ENCODE measurements at places on chromosomes 6 and 20.

DNA sequence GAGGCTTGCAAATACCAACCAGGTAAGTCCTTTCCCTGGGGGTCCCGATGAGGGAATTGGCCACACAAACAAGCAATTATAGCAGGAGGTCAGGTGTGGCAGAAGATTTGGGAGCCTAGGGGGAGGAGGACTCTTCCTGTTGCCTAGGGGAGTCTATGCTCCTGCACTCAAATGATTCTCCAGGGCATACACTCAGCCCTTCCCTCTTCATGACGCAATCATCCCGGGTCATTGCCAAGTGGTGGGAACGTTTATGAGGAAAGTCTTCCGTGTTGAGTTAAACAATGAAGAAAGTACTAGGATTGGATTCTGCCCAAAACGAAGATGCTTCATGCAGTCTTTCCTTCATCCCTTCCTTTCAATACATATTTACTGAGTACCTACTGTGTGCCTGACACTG lies 186.5 kb upstream of the TSHZ2 start:
- DNase-seq, result no peak

DNA sequence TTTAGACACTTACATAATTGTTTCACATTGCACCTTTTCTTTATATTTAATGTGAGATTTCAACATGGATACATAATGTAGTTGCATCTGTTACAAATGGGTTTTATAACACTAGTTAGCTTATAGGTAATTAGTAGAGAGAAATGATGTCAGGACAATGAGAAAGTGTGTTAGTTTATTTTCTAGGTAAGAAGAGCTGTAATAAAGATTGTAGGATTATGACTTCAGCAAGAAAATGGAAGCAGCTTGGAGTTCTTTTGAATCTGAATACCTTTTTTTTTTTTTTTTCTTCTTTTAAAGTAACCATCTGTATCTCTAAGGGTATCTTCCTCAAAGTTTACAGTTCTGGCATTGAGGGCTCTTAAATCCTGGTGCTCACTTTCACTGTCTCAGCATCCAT lies 35.3 kb downstream of the CD2AP start:
- DNase-seq, result no peak

DNA sequence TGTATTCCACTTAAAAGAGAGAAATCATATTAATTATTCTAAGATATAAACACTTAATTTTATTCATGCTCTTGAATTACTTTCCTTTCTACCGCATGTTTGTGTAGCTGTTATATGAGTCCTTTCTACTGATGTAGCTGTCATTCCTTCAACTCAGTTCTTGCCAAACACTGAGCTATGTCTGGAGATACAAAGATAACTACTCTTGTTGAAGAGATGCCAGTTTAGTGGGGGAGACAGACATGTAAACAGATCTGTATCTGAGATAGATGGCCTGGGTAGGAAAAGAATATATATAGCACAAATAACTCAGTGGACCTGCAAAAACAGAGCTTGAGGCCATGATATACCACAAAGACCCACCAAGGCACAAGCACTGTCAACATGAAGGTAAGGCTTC lies 157.3 kb downstream of the BTBD9 start:
- DNase-seq, result no peak

DNA sequence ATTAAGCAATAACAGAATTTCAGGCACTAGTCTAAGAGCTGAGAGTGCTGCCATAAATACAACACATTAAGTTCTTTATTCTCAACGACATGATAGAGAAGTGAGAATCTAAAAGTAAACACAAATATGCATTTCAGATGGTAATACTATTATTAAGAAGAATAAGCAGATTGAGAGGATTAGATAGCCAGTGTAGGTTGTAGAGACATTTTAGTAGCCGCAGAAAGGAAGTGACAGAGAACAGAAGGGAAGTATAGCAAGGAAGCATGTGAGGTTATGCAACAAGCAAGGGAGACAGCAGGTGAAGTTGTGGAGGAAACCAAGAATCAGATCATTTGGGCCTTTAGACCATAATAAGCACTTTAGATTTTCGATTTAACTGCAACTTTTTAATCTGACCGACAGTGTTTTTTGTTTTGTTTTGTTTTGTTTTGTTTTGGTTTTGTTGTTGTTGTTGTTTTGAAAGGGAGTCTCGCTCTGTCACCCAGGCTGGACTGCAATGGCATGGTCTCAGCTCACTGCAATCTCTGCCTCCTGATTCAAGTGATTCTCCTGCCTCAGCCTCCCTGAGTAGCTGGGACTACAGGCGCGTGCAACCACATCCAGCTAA lies 737.0 kb upstream of the ADGRB3 start:
- no peak for DNase-seq

- DNase-seq, result no peak
Observed at GRCh38 chr6:111604259-111605099, 1.2 kb downstream of the TRAF3IP2 start.

DNA sequence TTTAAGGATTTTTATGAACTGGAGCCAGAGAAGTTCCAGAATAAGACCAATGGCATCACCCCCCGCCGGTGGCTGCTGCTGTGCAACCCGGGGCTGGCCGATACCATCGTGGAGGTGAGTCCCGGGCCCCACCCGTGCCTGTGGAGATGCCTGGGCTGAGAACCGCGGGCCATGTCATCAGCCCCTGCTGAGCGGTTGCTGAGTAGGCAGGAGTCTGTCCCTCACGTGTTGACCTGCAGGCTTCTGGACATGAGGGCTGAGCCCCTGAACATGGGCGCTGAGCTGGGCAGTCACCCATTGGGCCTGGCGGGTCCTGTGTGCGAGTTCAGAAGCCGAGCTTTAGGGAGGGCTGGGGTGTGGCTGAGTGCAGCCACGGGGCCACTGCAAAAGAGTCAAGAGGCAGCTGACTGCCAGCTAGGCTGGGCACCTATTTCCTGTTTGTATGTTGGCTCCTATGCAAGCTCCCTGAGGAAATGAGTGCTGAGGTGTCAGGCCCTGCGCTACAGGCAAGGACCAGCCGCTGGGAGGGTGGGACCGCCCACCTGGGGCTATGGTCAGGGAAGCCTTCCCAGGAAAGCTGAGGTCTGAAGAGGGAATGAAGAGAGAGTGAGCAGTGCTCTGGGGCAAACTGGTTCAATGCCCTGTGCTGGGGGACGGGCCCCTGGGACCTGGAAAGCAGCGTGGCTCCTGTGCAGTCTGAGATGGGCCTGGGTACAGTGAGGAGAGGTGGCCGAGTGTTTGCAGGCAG lies 34.3 kb downstream of the PYGB start:
- DNase-seq, result no peak

DNA sequence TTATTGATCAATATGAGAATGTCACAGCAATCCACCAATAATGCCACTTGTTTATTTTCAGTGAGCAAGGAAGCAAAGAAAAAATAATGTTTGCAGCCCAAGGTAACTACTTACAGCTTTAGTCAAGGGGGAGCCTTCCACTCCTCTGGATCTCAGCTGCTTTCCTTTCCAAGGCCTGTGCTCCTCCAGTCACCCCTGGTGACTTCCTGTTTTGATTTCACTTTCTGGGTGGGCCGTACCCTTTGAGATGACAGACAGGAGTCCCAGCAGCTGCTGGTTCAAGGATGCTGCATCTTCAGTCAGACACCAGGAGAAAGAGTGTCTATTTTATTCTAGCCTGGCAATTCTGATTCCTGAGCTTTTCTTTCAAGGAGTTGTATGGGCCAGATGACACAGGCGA lies 5.6 kb upstream of the VNN2 start:
- peak; percentile 25 for DNase-seq

DNA sequence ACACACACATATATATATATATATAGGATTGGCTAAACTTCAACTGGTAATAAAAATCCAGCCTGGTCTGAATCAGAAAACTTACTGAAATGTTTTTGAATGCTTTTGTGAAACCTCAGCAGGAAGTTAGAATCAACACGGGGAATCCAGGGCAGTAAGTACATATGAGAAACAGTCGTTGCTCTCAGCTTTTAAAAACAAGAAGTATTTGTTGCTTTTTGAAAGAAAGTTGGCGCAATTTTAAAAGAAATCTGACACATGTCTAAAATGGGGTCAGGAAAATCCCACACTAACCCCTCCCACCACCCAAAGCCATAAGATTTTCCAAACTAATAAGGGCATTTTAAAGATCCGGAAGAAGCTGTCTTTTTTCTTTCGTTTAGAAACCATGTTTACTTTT lies 11.5 kb upstream of the CCDC170 start:
- DNase-seq, result no peak

DNA sequence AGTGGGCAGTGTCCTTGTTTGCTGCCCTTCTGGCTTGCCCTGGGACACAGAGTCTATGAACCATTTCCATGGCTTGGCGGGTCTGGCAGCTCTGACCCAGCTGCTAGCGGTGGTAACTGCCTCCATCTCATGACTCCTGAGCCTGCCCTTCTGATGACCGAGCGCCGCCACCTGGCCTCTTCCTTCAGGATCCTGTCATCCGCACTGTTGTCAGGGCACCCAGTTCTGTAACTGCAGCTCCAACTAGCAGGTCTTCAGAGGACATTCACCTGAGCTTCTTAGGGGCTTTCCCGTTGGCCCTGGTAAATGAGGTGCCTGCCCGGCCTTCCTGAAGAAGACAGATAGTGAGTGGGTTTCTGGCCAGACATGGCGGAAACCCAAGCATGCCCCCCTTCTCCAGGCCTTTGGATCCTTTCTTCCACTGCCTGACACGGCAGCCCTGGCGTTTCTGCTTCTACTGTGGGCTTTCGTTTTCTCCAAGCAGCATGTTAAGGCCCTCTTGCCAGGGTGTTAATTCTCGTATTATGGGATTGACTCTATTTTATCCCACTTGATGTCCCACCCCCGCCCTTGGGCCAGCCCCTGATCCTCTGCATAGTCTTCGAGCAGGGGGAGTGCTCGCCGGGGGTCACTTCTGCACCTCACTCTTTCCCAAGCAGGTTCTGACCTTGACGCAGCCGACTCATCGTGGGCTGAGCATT lies 24.7 kb downstream of the PACSIN1 start:
- no peak for DNase-seq

DNA sequence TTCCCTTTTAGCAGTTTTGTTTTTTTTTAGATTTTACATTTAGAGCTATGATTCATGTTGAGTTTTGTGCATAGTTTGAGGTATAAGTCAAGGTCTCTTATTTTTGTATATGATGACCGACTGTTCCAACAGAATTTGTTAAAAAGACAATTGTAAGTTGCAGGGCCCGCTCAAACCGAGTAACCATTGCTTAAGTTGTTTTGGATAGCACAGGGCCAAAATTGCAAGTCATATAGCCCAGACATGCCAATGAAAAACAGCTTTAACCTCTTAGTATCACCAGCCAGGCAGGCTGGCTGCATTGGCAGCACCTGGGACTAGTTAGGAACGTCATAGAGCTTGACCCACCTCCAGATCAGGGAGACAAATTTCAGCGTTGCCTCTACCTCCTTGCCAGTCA lies 47.3 kb downstream of the PFDN4 start:
- DNase-seq, result no peak

- no peak for DNase-seq
Observed at GRCh38 chr6:130090796-130091195, 72.4 kb downstream of the L3MBTL3 start.

- no peak for DNase-seq
Observed at GRCh38 chr6:160043784-160044183, 74.9 kb downstream of the IGF2R start.

DNA sequence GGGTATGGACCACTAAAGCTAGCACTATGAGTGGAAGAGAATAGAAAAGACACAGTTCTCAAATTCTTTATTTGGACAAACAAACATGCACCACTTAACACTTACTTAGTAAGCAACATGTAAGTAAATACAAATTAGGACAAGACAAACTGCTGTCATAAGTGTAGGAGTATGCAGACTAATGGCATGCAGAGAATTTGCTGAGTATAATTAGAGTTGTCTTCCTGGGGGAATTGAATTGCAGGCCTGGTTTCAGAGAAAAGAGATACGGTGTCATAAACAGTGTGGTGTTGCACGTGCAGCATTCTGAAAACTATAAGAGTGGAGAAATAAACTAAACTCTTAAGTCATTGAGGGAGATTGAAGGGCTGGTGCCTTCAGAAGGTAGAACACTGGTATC lies 125.2 kb upstream of the EYA4 start:
- no peak for DNase-seq

DNA sequence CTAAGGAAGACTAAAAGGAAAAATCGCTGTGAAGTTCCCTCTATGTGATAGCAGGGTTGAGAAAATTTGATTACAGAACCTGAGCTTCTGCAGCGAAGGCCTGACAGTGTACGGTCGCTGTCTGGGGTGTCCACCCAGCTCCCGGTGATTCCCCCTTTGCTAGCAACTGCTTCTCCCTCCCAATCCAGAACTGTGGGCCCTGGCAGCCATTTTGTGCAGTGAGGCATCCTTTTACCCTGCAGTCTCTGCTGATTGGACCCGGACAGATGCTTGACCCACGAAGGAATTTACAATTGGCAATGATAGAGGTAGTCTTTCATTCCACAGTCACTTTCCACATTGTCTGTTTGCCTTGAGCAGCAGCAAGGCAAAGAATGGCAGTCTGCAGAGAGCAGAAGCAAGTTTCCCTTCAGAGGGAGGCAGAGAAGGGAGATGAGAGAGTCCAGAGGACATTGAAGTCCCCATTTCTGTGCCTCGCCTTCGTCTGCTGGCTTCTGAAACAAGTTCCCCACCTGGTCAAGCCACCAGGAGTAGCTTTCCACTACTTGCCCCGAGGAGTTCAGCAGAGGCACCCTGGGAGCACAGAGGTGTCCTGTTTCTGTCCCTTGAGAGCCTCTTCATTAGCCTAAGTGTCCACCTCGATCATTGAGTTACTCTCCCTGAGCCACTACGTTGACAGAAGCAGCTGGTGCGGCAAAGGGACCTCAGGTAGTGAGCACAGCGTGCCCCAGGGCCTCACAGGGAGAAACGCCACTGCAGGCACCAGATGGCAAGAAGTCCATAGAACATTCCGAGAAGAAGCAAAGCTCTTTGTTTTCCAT lies 370.3 kb downstream of the NRN1 start:
- no peak for DNase-seq

GRCh38 chr6:87230801-87231200 lies 75.4 kb downstream of the ZNF292 start:
- no peak for DNase-seq

DNA sequence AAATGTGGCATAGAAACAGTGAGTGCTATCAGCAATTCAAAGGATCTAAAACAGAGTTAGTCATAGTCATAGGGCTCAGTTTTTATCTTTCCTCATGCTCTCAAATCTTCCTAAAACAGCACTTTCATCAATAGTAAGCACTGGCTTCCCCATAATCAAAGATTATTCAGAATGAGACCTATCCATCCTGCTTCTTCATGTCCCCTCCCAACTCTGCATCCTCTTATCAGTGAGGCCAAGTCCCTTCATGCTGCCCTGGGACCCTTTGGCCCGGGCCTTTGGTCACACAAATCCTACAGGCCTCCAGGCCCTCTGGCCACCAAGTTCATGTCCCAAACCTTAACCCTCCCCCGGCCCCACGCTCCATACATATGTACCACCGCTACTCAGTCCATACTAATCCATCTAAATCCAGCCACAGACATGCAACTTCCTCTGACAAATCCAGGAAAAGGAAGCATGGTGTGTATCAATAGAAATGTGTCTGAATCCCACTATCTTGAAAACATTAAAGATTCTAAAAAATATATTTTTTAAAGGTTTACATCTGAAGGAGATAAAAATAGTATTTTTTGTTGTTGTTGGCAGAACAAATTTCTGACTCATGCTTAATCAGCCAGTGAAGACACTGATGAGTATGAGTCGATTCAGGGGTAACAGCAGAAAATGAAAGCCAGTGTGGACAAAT lies 143.5 kb downstream of the PDE7B start:
- no peak for DNase-seq

- no peak for DNase-seq
Observed at GRCh38 chr6:4932228-4932903, 71.5 kb downstream of the RPP40 start.

- DNase-seq, result no peak
Observed at GRCh38 chr6:144935181-144935580, 650.0 kb downstream of the UTRN start.

Data from activated T-helper 1 cell treated with Interleukin-2 at 50 U/mL for 16 hours (primary cell).